ENCODE measurements at places on chromosomes 6 and 20.

DNA sequence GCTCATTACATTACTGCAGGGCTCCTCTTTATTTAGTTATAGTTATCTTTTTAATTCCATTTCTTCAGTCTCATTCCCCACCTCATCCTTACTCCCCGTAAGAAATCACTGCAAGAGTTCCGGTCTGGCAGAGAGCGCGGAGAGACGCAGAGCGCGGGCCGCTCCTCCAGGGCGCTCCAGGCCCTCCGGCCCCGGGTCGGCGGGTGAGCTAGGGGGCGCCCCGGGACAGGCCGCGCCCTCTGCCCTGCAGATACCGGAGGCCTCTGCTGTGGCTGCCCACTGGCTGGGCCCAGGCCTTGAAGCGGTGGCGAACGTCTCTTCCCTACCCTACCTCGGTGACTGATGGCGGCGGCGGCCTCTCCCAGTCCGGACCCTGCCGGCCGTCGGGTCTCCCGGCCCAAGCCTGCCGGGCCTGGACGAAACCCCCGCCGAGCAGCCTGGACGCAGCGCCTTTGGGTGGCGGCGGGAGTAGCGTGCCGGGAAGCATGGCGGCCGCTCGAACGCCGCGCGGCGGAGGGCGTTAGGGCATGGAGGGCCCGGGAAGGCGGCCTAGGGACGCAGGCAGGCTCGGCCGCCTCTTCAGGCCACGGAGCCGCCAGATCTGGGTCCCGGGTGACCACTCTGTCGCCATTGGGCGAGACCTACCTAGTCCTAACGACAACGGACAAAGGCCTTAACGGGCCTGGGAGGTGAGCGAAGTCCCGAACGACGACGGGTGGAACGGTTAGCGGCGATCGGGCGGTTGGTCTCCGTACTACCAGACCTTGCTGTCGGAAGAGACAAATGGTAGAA lies 16.4 kb upstream of the HMGN4 start:
- DNase-seq: peak; percentile 68

- no peak for DNase-seq
These were observed 216.9 kb downstream of the DOK5 start for GRCh38 chr20:54692168-54692887.

DNA sequence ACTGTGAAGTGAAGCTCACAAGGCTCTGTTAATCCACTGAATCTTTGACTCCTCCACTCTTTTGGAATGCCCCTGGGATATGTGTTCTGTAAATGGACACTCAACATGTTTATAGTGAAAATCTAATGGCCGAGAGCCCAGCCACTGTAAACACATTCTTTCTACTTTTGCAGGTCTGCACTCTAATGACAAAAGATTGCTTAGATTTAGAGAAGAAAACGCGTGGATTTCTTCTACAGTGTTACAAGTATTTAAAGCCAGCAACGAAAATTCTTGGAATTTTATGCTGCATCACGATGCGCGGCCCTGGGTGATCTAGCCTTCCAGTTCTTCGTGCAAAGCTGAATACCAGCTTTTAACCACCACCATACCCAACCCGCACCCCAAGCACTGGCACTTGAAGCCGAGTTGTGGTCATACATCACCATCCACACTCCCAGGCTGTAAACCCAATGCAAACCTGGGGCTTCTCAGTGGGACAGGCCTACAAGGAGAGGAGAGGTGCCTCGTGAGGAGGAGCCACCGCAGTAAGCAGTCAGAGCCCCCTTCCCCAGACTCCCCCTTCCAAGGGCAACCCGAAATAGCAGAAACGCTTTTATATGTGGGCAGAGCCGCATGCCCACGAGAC lies 3.7 kb upstream of the FOXO3 start:
- no peak for DNase-seq

DNA sequence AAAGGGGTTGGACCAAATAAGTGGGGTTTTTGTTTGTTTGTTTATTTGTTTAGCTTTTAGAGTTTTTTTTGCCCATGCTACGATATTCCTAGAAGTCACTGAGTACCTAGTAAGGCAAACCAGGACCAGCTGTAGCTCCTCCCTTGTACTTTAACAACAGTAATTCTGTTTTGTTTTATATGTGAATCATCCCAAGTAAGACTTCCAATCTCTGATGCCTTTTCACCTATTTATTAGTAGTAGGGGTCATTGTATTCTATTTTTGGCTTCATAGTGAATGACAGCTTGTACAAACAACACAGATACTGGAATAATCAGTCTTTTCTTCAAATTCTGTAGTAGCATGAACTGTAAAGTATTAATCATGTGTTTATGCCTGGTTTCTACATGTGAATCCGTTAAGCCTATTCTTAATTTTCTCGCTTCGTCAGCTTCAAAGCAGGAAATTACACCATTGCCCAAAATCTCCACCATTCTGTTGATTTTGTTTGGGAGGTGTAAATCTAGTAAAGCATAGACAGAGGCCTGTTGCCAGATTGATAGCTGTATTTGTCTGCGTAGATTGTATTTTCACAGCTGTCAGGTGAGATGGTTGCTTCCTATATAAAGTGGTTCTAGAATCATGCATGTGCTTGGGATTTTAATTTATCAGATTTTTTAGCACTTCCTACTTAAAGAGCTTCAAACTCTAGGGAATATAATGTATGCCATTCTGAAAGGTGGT lies 151.5 kb upstream of the FLRT3 start:
- DNase-seq: no peak

DNA sequence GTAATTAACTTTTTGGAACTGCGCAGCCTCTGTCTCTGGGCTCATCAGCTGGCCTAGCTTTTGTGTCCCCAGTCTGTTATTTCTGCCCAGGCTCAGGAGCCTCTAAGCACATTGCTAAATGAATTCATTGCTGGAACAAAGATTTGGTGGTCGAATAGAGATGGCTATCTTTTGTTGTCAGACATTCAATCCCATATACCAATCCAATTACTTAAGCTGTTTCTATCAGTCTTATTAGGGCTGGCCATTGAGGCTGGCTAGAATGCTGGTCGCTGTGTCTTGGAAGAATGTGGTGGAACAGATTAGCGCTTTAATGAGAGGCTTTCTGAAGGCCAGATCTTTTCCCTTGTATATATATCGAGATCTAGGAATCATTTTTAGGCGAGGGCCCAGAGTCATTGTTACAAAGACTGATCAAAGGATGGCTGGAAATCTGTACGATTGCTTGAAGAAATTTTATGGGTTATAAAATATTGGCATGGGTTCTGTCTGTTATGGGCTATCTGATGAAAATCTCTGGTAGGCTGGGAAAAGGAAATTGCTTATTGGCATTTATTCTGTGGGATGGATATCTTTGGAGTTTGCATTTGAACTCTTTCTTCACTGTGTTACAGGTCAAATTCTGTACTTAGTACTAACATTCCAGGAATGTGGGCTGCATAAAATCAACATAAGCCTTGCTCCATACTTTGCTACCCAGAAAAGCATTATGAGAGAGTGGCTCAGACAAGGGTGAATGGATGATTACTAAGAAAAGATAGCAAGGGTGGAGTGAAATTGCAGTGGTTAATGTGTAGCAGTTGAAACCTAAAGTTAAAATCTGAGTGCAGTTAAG lies 34.8 kb upstream of the JAG1 start:
- peak; percentile 29 for DNase-seq

DNA sequence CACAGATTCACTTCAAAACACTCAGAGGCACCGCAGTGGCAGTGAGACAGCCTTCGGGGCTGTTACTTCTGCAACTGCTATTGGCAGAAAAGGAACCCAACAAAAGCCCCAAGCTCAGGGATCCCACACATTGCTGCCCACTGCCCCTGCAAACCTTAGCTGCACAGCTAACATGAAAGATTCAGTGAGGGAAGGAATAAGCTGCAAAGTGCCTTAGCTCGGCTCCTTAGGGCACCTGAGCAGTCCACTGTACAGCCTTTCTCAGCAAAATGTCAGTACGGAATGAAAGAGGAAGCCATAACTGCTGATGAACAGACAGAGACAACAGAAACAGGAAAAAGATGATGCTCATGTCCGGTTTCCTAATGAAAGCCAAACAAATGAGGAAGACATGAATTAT lies 179.7 kb upstream of the SHLD1 start:
- no peak for DNase-seq

GRCh38 chr6:53048431-53049195 lies 16.6 kb upstream of the FBXO9 start:
- peak; percentile 55 for DNase-seq

- DNase-seq: no peak
These were observed 191.3 kb downstream of the ESR1 start for GRCh38 chr6:151998784-151999183.

DNA sequence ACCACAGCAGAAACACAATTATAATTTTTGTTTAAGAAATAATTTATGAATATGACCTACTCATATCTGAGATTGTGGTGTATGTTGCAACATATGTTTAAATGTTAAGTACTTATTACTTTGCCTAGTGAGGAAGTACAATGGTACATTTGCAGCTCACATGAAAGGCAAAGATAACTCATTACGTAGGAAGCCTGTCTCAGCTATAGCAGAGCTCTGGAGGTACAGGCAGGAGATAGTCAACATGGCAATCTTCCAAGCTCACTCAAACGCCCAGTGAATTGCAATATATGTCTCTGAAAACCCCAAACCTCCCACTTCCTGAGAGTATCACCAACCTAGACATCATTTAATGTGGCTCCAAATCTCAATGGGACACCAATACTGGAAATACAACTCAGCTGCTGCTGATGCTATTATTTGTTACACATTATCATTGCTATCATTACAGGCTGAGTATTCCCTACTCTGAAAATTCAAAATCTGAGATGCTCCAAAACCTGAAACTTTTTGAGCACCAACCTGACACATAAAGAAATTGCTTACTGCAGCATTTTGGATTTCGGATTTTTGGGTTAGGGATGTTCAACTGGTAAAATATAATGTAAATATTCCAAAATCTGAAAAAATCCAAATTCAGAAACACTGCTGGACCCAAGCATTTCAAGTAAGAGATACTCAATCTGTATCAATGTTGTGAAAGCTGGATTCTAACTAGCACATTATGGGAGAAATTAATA lies 25.1 kb upstream of the GSTA4 start:
- no peak for DNase-seq

DNA sequence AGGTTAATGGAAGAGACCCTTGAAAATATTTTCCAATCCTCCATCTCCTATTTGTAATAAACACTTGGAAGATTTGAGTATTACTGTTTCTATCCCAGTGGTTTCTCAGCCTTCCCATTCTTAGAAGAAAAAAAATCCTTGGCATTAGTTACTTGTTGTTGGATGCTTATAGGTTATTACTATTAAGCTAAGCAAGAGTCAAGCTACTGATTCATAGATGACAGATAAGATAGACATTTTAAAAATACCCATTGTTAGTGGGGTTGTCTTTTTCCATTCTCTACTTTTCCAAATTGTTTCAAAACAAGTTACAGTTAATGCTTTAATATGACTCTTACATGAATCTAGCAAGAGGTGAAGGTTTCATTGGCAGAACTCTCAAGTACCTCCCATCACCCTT lies 158.5 kb downstream of the HIVEP2 start:
- DNase-seq: no peak

DNA sequence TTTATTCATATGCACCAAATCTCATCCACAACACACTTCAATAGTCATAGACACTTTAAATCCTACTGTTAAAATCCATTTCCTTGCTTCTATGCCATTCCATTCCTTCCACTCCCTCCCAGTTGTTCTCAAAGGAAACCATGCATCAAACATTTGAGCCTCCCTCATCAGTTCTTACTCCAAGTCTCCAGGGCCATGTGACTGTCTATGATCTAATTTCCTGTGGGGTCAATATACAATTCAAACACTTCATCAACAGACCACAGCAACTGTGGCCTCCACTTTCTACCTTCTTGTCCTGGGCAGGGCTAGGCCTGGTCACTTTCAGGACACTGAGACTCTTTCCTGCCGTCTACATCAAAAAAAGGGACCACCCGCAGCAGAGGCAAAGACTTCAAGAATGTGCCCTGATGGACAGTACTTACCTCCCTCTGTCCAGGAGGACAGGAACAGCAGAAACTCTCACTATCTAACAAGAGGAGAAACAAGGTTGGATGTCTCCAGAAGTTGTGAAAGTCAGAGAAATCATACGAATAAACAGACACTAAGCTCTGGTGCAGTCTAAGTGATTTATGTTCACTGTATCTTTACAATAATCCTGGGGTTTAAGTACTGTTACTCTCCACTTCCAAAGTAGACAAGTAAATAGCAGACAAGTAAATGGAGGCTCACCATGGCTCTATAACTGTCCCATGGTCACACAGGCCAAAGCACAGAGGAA lies 160.2 kb downstream of the QRSL1 start:
- no peak for DNase-seq

Data from RWPE1 (cell line).